ENCODE measurements at places on chromosomes 12 and 14.

DNA sequence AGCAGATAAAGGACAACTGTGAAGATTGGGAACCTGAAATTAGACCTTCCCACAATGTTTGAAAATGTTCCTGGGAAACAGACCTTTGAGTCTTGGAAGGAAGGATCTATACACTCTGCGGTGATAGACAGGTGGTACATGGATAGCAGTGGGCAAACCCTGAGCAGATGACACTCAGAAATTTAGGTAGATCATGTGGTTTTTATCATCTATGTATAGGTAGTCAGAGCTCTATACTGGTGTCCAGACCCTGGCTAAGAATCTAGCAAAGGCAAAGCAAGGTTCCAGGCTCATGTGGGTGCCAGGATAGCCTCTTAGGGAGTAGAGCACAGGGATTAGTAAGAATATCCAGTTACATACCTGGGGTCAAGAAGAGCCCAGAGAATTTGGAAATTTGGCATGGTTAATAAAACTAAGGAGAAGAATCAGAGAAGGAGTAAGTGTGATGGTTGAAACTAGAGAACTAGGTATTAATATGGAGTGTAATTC lies 331.2 kb upstream of the FBXO33 start:
- DNase-seq, result no peak

- DNase-seq, result no peak
Observed at GRCh38 chr14:77603654-77604255, 12.7 kb downstream of the SPTLC2 start.

- no peak for DNase-seq
Observed at GRCh38 chr14:61469781-61470180, 148.4 kb downstream of the PRKCH start.

- no peak for DNase-seq
Observed at GRCh38 chr14:51576879-51577278, 74.8 kb upstream of the FRMD6 start.

DNA sequence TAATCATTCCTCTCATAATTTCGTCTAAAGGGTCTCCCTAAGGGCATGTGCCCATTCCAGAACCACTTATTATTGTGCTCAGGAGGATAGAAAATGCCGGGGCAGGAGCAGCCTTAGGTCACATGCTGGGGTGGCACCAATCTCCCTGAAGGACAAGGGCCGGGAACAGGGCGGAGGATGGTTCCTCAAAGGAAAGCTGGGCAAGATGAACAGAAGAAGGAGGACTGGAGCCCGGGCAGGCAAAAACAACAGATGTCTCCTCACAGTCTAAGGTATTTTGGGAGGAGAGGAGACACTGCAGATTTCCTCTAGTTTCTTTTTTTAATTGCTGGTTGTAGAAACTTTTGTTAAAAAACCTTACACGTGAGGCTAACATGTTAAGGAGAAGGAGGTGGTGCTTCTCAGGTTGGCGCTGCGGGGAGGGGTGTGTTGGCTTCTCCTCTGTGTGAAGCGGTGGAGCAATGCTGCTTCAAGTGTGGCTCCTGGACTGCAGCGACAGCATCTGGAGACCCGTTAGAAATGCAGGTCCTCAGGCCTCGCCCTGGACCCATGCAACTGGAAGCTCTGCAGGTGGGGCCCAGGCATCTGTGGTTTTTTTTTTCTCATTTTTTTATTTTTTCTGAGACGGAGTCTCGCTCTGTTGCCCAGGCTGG lies 164.8 kb downstream of the AACS start:
- no peak for DNase-seq

- peak; percentile 80 for DNase-seq
Observed at GRCh38 chr14:57066887-57067513, 201.7 kb downstream of the EXOC5 start.

DNA sequence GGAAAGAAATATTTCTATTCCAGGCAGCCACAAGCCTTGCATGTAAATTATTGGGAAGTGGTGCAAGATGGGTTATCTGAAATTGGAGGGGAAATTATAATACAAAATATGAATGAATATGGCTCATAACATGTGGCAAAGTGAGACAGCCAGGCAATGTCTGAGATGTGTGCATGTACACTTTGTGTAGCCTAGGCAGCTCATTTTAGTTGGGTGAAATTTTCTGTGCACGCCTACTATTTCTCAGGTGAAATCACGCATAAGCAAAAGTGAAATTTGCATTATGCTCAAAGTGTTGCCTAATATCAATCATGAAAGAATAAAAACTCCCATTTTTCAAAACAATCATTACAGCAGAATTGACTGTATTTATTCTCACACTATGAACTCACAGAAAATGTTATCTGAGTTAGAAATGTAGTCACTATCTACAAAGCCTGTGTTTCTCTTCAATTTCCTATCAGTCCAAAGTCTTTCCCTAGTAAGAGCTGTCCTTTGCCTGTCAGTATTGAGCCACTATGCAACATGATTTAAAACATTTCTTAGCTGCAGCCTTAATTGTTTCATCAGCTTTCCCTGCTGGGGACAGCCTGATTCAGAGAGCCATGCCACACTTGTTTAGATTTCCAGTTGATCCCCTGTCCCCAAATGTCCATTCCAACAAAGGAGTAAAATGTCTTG lies 80.7 kb downstream of the EPS8 start:
- no peak for DNase-seq

GRCh38 chr14:65062096-65063075 lies 39.9 kb downstream of the MAX start:
- no peak for DNase-seq

- DNase-seq, result no peak
Observed at GRCh38 chr12:50006754-50007442, 18.4 kb downstream of the RACGAP1 start.

GRCh38 chr14:106378191-106378590 lies 851.8 kb downstream of the TMEM121 start:
- DNase-seq, result no peak

DNA sequence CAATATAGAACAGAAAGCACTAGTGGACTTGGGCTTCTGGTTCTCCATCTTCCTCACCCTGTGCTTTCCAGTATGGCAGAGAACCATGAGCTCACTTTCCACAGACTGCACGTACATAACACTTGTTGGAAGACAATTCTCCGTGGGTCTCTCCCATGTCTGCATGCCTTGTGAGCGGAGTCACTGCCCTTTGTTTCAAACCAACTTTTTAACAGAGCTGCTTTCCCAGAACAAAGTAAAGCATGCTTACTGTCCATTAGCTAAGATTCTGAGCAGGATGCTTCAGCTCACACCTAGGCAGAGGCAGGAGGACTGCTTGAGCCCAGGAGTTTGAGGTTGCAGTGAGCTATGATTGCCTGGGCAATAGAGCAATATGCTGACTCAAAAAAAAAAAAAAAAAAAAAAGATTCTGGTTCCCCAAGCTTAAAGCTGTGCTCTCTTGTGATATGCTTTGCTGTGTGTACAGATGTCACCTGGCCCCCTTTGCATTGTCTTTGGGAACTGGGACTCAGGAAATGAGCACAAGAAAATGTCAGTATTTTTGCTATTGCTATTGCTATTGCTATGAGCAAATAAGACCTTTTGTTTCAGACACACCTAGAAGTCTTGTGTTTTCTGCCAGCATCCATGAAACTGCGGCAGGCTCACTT lies 54.6 kb upstream of the PTGR2 start:
- no peak for DNase-seq

DNA sequence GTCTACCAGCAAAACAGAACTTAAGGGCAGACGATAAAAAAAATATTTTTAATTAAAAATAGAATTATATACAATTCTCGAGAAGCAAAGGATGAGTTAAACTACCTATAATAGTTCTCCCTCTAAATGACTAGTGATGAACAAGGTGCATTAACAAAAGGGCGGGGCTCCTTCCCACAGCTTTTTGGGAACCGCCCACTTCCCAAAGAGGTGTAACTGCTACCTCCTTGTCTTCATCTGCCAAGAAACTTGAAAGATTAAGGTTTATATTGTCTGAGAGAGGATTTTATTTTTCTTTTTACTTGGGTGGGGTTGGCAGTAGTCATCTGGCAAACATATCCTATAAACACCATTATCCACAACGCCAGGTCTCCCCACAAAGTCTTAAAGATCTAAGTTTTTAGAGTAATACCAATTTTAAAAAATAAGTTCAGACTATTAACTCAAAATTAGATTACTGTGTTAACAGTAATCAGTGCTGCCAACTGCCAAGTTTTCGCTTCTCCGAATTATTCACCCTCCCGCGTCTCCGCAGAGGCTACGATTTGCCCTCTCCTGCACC lies 938 bp downstream of the RALGAPA1 start:
- DNase-seq, result peak; percentile 32

DNA sequence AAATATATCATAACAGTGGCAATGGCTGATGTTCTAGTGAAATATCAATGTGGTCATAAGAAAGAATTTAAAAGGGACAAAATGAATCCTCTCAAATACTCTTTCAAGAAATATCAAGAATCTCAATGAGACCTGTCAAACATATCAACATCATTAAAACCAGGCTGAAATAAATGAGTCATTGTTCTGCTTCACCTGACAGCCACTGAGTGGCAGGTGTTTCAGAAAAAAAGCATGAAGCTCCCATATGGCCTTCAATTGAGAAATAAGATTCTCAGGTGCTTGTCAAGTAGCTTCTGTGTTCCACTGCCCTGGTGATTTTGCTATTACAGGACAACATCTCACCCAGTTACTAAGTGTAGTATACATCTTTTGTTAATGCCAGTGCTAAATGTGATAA lies 21.5 kb downstream of the ANAPC5 start:
- DNase-seq, result no peak

Measured in WTC11 (cell line).